CD8-positive, alpha-beta T cell (primary cell): ENCODE measurements at places on chromosomes 2 and 18. TPM values are rescaled to one million over a fixed set of nuclear protein-coding genes. Genes with fewer than 3 reads are reported as not detected.

The C2orf72 gene
- total RNA-seq, result not detected

The RFX8 gene
- total RNA-seq, result not detected

The SUPT7L gene
- total RNA-seq, result 55.5 TPM

The UCN gene
- total RNA-seq, result 1.2 TPM

The SFT2D3 gene
- 8.2 TPM for total RNA-seq

The WDR33 gene
- 60.3 TPM for total RNA-seq

The PTH2R gene
- total RNA-seq, result not detected

The SCN1A gene
- total RNA-seq, result not detected

The CD8A gene
- 502 TPM for total RNA-seq

The RAX gene
- total RNA-seq, result not detected

The TMEM163 gene
- total RNA-seq, result 0.14 TPM

The SCYGR5 gene
- not detected for total RNA-seq

The ECEL1 gene
- not detected for total RNA-seq

The NYAP2 gene
- total RNA-seq, result not detected

The TCF23 gene
- not detected for total RNA-seq

The INHBB gene
- total RNA-seq, result not detected

The CRYBA2 gene
- total RNA-seq, result not detected

The NEU4 gene
- total RNA-seq, result 3.0 TPM

DNA sequence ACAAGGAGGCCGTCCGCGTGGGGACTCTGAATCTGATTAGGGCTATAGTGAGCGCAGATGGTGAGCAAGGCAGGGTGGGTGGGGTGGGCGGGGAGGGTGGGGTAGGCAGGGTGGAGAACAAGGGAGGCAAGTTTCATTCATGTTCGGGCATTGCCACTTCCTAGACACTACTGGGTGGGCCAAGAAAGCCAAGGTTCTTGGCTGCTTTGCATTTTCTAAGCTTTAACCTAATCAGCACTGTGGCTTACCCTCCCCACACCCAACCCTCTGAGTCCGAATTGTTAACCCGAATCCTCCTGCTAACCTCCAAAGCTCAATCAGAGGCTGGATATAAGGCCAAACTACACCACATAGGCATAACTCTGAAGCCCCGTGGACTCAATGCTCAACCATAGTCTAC, 18.1 kb downstream of the MROH2A start:
- DNase-seq, result no peak

DNA sequence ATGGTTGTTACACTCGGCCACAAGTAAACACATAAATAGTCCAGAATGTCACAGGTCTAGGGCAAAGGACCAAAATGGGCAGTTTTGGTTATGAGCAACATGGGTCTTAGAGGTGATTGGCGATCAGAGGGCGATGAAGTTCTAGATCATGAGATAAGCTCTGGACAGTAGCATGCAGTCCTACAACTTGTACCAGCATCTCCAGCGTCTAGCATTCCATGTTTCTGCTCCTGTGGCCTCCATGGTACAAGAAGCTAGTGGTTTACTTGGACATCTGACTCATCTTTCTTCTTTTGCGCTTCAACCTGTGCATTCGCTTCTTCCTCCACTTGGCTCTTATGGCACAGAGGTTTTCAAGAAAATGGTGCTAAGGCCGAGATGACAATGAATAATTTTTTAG, 8.9 kb upstream of the MMADHC start:
- DNase-seq, result no peak

DNA sequence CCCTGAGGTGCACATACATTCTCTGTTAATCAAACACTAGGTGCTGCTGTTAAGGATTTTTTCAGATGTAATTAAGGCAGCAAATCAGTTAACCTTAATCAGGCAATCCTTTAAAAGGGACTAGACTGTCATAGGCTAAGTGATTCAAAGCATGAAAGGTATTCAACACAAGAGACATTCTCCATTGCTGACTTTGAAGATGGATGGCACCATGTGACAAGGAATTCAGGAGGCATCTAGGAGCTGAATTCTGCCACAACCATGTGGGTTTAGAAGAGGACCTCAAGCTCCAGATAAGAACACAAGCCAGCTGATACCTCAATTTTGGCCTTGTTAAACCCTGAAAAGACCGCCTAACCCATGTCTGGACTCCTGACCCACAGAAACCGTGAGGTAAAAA, 84.0 kb downstream of the SMAD2 start:
- DNase-seq, result no peak

DNA sequence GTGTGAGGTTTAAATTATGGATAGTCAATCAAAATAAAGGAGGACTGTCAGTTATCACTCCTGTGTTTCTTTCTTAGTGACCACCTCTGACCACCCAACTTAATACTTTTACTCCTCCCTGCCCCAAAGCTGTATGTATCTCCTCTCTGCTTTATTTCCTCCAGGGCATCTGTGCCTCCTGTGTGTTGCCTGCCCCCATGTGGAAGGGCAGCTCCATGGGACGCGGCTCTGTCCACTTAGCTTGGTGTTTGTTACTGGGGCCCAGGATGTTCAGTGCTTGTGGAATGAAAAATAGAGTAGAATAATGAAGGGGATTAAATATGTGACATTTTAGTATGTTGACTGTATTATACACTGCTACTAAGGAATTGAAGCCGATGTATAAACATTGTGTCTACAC, 9.8 kb downstream of the ACP1 start:
- no peak for DNase-seq

- no peak for DNase-seq
These were observed 31.8 kb downstream of the RNU4ATAC start for GRCh38 chr2:121562269-121563176.

DNA sequence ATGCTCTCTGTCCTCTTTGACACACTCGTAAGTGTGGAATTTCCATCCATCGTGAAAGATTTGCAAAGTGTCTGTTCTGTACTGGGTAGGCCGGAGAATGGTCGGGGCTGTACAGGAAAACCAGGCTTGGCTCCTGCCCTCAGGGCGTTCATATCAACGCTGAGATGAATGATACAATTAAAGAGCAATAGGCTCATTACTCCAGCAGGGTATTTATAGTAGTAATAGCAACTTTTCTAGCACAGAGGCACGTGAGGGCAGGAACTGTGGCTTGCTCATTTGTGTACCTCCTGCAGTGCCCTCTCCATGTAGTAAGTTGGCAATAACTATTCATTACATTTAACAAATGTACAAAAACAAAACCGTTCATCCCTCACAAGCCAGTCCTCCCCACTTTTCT, 5.3 kb upstream of the NCK2 start:
- no peak for DNase-seq

- DNase-seq, result no peak
These were observed 61.3 kb downstream of the GALNT1 start for GRCh38 chr18:35642802-35643201.

- DNase-seq, result no peak
These were observed 605.5 kb downstream of the EPHA4 start for GRCh38 chr2:220966636-220967035.

GRCh38 chr2:231357048-231357447, 38.5 kb upstream of the B3GNT7 start:
- DNase-seq, result no peak

DNA sequence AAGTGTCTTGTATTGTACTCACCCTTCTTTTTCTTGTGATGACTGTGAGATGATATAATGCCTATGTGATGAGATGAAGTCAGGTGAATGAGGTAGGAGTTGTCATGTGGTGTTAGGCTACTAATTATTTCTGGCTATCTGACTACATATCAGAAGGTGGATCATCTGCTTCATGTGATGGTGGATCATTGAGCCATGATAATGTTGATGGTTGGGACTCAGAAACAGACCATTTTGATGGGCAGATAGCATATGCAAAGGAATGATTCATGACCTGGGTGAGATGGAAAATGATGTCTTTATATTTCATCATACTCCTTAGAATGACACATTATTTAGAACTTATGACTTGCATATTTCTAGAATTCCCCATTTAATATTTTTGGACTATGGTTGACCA, 19.5 kb downstream of the ANKRD30B start:
- no peak for DNase-seq

DNA sequence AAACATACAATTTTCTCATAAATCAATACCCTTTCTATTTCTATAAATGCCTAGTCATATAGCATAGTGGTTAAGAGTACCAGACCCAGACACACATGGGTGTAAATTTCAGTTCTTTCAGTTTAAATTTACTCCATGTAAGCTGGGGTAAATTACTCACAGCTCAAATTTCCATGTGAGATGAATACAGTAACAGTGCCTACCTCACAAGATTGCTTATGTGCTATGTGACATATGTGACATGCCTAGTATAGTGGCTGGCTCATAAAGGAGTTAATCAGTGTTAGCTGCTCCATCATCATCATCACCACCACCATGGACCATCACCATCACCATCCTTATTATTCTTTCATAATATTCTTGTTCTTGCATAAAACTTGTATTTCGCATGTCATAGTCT, 61.6 kb upstream of the CD302 start:
- DNase-seq, result no peak

DNA sequence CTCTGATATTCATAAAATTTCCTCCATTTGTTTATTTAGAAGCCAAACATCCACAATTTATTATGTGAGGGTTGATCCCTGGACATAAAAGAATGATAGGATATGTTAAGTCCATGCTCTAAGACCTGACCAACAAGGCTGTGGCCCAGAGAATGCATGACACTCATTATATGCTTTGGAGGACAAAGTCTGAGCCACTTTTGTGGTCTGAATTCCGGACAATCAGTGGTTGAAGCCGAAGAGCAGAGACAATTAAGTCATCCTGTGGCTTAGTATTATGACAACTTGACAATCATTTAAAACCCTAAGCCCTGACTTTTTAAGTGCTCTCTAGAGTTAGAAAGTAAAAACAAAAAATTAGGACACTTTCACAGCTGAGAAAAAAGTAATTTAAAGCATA, 483.3 kb downstream of the PLCL1 start:
- no peak for DNase-seq

GRCh38 chr18:47930931-47931717, 665 bp upstream of the SMAD2 start:
- peak; percentile 95 for DNase-seq

DNA sequence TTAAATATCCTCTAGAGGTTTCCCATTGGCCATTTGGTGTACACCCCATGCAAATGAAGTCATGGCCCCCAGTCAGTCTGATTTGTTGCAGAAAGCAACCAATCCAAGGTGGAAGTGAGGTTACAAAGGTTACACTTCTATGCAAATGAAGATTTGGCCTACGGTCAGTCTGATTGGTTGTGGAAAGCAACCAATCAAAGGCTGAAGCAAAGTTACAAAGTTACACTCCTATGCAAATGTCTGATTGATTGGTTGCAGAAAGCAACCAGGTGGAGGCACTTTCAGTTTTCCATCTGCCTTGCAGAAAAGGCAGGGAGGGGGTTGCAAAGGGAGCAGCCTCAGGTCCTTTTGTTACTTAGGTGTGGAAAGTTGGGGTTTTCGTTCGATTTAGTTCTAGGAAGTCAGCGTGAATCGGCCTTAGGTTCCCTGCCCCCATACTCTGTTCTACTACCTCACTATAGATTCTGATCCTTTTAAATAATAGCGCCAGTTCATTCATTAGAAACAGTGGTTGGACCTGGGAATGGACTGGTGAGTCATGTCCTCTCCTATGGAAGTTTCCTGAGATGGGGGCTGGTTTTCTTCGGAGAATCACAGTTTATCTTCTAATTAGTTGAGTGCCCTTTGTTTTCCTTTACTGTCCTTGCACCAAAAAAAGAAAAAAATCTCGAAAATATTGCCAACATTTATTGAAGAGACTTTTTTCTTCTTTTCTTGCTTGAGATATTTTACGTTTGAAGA, 279.5 kb downstream of the AGAP1 start:
- no peak for DNase-seq

GRCh38 chr2:30225131-30225762, 6.1 kb upstream of the LBH start:
- peak; percentile 53 for DNase-seq

GRCh38 chr18:47870605-47871004, 59.9 kb downstream of the SMAD2 start:
- no peak for DNase-seq

GRCh38 chr2:162729469-162729868, 109.1 kb downstream of the KCNH7 start:
- no peak for DNase-seq

GRCh38 chr2:64189167-64189566, 44.9 kb upstream of the PELI1 start:
- DNase-seq, result no peak

DNA sequence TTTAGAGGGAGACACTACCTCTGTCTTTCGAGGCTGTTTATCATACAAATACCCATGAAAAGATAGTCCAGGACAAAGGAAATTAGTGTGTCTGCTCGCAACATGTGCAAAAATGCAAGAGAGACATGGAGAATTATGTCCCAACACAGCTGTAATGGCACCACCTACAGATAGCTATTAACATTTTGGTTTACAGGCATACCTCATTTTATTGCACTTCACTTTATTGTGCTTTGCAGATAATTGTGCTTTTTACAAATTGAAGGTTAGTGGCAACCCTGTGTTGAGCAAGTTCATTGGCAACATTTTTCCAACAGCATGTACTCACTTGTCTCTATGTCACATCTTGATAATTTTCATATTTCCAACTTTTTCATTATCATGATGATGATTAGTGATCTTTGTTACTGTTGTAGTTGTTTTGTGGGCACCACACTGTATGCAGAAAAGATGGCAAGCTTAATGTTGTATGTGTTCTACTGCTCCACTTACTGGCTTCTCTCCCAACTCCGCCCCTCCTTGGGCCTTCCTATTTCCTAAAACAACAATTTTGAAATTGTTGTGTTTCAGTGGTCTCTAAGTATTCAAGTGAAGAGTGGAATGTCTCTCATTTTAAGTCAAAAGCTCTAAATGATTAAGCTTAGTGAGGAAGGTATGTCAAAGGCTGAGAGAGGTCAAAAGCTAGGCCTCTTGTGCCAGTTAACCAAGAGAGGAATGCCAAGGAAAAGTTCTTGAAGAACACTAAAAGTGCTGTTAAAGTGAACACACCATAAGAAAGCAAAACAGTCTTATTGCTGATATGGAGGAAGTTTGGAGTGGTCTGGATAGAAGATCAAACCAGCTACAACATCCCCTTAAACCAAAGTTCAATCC, 52.0 kb downstream of the ANKRD12 start:
- DNase-seq, result no peak

DNA sequence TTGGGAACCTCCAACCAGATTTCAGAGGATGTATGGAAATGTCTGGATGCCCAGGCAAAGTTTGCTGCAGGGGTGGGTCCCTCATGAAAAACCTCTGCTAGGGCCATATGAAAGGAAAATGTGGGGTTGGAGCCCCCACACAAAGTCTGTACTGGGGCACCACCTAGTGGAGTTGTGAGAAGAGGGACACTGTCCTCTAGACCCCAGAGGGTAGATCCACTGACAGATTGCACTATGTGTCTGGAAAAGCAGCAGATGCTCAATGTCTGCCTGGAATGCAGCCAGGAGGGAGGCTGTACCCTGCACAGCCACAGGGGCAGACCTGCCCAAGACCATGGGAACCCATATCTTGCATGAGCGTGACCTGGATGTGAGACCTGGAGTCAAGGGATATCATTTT, 573.7 kb upstream of the NXPH2 start:
- no peak for DNase-seq

- DNase-seq, result no peak
These were observed 48.2 kb downstream of the ATP9B start for GRCh38 chr18:79117385-79117784.

- DNase-seq, result no peak
These were observed 337.6 kb upstream of the FIGN start for GRCh38 chr2:164073101-164074074.
